ENCODE measurements at places on chromosomes 4 and X. TPM values are rescaled to one million over a fixed set of nuclear protein-coding genes. Genes with fewer than 3 reads are reported as not detected.

The PAGE1 gene
- total RNA-seq = not detected

DNA sequence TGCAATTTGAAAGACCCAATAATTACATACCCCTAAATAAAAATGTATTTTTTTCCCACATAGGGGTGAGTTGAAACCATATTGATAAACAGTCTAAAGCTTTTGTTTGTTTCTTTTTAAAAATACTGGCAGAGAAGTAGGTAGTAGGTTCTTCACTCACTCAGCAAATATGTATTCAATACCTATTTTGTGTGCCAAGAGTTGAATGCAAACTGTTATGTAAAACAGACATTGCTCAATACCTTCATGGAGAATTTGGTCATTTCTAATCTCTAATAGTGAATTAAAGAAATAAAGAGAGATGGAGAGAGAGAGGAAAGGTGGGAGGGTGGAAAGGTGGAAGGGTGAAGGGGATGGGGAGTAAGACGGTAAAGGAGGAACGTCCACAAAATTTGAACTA, 589.9 kb upstream of the GNPDA2 start:
- DNase-seq = no peak

GRCh38 chr4:76251441-76252270, at the start of gene FAM47E:
Gene FAM47E, plus strand, starts transcription at chr4:76251721. Its CDS starts 26 bp downstream, at chr4:76251747.
- peak; percentile 16 for DNase-seq

DNA sequence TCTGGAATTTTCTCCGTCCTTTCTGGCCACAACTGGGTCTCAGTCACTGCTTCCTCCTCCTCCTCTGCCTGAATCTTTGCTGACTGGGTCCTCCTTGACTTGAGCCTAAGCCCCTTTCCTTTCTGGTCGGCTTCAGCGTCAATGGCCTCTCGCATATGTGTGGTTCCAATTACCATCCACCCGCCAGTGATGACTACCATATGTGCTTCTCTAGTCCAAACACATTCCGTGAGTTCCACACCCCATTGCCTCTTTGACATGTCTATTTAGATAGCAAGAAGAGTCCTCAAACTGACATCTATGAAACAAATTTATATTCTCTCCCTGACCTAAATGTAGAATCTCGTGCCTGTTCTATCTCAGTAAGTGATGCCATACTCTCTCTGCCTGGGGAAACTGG, 19.8 kb downstream of the MXRA5 start:
- no peak for DNase-seq

The CNKSR2 gene
- 2.2 TPM for total RNA-seq

GRCh38 chr4:85708468-85708867, 233.5 kb downstream of the ARHGAP24 start:
- no peak for DNase-seq

The GPC3 gene
- total RNA-seq = 8.2 TPM

The SOWAHB gene
- total RNA-seq = 6.8 TPM

DNA sequence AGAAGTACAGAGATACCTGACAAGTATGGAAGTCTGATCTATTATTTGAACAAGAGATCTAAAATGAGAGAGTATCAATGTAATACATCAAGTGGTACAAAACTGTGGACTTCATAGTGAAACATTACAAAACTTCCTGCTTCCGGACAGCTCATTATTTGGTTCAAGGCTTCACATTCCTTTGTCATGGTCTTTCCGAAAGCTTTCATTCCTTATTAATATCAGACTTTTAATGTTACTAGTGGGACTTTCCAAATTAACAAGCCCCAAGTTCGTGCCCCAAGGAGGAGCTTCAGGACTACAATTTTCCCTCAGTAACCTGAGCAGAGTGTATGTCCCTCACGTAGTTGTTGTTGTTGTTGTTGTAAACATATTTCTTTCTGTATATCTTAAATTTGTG, 1.2 kb downstream of the CHIC2 start:
- peak; percentile 55 for DNase-seq

- no peak for DNase-seq
Observed at GRCh38 chrX:9351126-9351525, 113.7 kb upstream of the TBL1X start.

DNA sequence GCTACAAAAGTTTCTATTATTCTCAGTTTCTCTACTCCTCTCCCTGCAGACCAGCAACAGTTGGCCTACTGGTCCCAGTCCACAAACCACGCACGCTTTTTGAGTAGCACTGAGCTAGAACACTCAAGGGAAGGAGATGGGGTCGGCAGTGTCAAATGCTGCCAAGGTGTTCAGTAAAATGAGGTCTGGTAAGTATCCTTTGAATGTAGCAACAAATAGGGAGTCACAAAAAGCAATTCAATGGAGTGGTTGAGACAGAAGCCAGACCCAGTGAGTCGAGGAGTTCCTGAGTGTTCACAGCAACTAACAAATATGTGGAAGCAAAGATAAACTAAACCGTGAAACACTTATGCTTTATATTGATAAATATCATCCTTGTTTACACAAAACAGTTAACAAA, 355.7 kb downstream of the MID1IP1 start:
- no peak for DNase-seq

The GIMD1 gene
- not detected for total RNA-seq

The BCORL1 gene
- total RNA-seq = 22.3 TPM

DNA sequence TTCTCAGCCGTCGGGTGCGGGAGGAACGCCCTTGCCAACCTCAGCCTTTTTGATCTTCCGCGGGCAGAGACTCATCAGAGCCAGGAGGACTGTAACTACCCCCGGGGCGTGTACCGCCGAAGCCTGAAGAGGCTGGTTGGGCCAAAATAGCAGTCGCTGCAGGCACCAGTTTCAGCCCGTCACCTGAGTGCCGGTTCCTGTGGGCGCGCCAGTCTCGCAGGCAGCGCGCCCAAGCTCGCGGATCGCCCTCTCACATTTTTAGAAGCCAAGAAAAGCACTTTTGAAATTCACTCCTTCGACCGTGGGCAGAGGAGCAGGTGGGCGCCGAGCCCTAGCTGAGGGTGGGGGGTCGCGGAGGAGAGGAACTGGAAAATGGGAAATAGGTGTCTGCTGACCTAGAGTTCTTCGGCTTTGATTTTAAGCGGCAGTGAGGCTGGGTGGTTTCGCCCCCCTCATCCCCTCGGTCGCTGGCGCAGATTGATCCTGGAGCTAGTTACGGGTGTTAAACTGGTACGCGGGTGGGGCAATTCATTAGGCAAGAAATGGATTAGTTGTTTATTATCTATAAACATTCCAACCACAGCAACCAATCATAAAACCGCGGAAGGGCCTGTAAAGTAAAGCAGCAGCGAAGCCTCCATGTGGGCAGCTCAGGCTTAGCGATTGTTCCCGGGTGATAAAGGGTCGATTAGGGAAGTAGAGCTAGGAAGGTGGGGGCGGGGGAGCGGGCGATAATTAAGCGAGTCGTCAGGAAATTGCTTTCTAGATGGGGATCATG, 69.2 kb downstream of the FBXO8 start:
- no peak for DNase-seq

- no peak for DNase-seq
Observed at GRCh38 chrX:7711167-7711566, 131.8 kb upstream of the VCX start.

DNA sequence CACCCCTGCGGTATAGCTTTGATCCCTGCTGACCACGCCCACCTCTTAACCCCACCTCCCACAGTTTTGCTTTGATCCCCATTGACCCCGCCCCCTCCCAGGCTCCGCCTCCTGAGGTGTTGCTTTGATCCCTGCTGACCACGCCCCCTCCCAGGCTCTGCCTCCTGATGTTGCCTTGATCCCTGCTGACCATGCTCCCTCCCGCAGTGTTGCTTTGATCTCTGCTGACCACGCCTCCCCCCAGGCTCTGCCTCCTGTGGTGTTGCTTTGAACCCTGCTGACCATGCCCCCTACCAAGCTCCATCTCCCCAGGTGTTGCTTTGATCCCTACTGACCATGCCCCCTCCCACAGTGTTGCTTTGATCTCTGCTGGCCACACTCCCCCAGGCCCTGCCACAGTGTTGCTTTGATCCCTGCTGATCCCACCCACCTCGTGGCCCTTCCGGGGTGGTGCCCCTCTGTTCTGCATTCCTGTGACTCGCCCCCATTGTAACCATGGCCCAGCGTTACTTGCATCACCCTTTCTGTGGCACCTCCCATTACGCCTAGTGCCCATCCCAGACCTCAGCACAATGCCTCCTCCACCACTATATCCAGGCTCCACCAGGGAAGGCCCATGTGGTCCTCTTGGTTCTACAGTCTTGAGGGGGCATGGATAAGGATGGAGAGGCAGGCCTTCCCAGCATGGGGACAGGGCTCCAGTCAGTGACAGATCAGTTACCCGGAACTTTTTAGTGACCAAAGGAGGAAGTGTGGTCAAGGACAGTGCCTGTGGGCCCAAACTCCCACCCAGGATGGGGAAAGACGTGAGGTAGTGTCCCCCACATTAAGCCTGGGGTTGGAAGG, 70.8 kb downstream of the ADRA2C start:
- no peak for DNase-seq

- DNase-seq = no peak
Observed at GRCh38 chrX:25175171-25175570, 159.4 kb upstream of the ARX start.

GRCh38 chrX:86714441-86714840, 566.2 kb downstream of the DACH2 start:
- no peak for DNase-seq

The SMIM31 gene
- total RNA-seq = not detected

- DNase-seq = no peak
Observed at GRCh38 chr4:80484712-80485111, 149.2 kb downstream of the CFAP299 start.

- no peak for DNase-seq
Observed at GRCh38 chrX:94051926-94052325, 377.9 kb downstream of the FAM133A start.

DNA sequence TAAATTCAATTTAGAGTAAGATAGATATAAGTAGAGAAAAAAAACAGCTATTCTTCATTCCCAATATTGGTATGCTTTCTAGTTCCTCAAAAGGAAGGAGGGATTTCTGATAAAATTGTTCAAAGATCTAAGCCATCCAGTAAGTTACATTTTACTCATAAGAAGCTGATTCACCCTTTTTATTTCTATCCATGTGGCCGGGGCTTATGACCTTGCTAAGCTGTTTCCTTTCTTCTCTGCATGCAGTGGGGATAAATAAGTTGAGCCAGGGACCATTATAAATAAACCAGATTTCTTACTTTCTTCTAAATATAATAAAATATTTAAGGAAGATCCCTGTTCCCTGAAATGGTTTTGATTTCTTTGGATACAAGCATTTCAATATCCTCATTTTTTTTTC, 502.3 kb downstream of the PDHA2 start:
- DNase-seq = no peak

DNA sequence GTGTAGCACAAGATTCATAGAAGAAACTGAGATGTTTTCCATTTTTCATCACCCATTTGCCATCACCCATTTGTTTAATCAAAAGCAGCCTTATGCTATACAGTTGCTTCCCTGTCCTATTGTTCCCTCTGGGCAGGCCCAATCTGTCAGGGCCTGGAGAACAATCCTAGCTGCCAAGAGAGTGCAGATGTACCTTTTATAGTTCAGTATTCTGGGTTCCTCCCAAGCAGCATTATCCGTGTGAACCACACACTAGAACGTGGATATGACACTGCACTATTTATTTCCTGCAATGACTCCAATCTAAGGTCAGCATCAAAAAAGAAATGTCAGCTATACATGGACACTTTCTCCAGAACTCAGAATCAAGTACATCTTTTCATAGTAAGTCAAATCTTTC, 269.0 kb downstream of the ADGRA3 start:
- no peak for DNase-seq

DNA sequence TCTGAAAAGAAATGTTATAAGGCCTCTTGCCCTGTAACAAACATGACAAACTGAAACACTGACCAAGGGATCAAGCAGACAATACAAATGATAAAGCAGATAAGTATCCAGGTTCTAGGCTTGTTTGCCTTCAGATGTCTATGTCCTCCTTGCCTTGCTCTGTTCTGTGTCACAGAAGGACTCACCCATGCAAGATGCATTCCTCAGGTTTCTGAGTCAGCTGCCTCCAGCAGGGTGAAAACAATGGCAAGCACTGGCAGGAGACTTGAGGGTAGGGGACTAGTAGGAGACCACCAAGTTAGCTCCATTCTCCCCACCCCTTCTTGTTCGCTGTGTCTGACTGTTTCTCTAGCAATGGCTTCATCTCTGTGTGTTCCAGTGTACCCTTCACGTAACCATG, 76.6 kb upstream of the CXXC4 start:
- DNase-seq = peak; percentile 12

The ETNPPL gene
- not detected for total RNA-seq

The JCHAIN gene
- not detected for total RNA-seq

GRCh38 chr4:185004562-185005218, 13.6 kb upstream of the HELT start:
- no peak for DNase-seq

- no peak for DNase-seq
Observed at GRCh38 chrX:109760922-109761250, 27.8 kb upstream of the ACSL4 start.

- no peak for DNase-seq
Observed at GRCh38 chr4:95544113-95545103, 4.4 kb downstream of the UNC5C start.

The FMR1NB gene
- not detected for total RNA-seq

GRCh38 chr4:56743550-56743949, 62.5 kb upstream of the HOPX start:
- DNase-seq = no peak

The TLR1 gene
- total RNA-seq = 0.70 TPM

The CRLF2 gene
- not detected for total RNA-seq

GRCh38 chrX:8869812-8870211, 68.6 kb upstream of the FAM9A start:
- DNase-seq = no peak

DNA sequence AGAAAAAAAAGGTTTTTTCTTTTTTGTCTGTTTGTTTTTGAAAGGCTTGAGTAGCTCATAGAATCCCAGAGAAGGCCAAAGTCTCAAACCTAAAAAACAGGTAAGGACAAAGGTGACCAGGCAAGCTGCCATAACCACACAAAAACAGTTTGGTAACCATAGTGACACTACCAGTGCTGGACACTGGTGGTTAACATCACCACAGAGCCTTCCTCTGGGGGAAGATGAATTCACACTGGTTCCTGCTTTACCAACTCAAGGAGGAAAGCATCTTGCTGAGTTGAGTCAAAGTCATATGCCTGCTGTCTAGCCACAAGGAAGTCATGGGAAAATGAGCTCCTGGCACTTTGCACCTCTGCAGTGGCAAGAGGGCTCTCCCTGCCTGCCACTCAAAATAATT, 32.5 kb downstream of the IDS start:
- no peak for DNase-seq

DNA sequence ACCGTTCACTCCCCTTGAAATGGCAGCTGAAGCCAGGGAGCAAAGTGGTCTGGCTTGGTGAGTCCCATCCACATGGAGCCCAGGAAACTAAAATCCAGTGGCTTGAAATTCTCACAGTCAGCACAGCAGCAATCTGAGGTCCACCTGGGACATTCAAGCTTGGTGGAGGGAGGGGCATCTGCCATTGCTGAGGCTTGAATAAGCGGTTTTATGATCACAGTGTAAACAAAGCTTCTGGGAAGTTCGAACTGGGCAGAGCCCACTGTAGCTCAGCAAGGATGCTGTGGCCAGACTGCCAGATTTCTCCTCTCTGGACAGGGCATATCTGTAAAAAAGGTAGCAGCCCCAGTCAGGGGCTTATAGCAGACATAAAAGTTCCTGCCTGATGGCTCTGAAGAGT, 15.5 kb upstream of the FAAH2 start:
- DNase-seq = no peak
